ENCODE measurements at places on chromosomes 4 and X.

GRCh38 chrX:72715546-72715945 lies 1.4 kb upstream of the PHKA1 start:
- DNase-seq, result no peak

DNA sequence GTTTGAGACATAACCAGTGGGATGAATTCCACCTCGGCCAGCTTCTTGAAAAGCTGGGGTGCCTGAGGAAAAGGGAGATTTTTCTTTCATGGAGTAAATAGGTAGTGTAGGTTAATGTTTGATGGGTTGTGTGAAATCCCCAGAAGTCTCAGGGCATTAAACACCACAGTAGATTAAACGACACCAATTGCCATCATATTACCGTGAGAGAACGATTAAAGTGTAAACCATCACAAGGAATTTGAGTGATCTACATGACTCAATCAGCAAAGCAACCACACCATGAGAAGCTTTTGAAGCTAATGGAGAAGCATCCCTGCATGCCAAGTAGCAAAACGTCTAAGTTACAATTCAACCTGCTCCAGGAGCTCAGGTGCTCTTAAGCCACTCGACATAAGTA lies 322.5 kb upstream of the GATB start:
- no peak for DNase-seq

- no peak for DNase-seq
These were observed 100.2 kb downstream of the PDLIM5 start for GRCh38 chr4:94551643-94552564.

DNA sequence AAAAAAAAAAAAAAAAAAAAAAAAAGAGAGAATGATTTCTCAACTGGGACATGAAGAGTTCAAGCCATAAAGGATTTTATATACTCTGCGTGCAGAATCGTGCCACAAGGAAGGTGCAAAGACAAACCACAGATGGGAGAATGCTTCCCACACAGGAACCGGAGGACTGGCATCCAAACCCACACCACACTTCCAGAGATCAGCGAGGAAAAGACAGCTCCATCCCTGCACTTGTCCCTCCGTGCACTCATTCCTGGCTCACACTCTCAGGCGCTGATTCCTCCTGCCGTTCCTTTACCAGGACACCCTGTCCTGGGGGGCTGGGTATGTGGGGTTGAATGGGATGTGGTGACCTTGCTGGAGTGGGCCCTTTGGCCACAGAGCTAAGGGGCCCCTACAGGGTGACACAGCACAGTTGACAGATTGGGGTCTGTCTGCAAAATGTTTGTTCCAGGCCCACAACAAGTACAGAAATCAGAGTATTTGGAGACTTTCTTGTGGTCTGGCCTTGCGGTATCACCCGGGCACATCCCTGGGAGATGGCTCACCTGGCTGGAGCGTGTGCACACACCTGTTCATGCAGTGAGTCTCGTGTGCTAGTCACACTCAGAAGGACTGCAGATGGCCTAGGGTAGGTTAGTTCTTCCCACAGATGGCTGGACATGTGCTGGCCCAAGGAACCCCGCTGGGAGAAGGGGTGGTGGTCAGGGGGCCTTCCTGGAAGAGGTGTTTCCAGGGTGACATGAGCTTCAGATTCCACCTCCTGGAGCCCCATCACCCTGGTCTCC lies 55.4 kb upstream of the GPR78 start:
- no peak for DNase-seq

GRCh38 chrX:49166914-49167739 lies 4.6 kb downstream of the MAGIX start:
- DNase-seq, result no peak

DNA sequence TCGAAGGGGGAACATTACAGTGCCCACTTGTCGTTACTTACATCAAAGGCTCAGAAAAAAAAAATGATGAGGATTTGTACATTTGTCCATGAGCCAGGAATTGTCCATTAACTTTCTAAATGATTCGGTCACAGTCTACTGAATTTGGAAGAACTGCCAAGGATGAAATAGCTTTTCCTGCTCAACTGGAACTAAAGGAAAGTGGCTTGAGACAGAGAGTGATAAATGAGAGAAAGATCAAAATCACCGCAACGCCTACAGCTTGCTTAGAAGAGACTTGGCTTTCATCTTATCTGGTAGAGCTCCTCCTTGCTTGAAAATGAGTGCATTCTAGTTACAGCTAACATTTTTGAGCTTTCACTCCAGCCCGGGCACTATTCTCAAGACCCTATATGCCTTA lies 55.5 kb upstream of the ADGRG2 start:
- no peak for DNase-seq

- no peak for DNase-seq
These were observed 2.3 kb upstream of the AASDH start for GRCh38 chr4:56389558-56389957.
